D341Med (cell line): ENCODE measurements at places on chromosomes 6 and 20.

DNA sequence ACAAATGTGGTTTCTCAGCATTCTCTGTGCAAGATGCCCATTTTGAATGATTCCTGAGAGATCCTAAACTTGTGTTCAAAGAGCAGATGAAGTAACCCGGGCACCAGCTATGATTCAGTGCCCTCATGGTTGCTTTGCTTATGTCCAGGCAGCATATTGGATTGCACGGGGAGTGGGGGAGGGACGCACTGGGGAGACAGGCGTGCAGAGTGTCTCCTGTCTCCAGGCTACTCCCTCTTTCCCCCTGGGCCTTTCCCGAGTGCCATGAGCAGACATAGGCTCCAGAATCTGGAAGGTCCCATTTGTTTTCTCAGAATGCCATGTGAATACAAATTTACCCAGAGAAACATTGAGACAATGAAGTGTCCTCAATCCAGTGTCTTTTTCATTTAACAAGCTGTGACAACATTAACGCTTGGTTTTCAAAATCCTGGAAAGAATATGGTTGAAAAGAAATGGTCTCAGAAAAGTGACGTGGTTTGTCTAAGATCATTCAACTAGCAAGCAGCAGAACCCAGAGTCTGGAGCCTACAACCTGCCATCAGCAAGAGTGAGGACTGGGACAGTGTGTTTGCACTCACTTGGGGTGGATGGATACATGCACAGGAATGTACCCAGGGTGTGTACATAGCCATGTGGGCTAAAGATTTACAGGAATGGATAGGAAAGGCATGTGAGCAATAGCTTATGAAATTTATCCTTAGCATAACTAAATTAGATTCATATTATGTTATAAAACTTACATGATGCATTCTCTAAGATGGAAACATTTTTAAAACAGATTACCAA lies 4.2 kb downstream of the SYNDIG1 start:
- DNase-seq, result no peak

DNA sequence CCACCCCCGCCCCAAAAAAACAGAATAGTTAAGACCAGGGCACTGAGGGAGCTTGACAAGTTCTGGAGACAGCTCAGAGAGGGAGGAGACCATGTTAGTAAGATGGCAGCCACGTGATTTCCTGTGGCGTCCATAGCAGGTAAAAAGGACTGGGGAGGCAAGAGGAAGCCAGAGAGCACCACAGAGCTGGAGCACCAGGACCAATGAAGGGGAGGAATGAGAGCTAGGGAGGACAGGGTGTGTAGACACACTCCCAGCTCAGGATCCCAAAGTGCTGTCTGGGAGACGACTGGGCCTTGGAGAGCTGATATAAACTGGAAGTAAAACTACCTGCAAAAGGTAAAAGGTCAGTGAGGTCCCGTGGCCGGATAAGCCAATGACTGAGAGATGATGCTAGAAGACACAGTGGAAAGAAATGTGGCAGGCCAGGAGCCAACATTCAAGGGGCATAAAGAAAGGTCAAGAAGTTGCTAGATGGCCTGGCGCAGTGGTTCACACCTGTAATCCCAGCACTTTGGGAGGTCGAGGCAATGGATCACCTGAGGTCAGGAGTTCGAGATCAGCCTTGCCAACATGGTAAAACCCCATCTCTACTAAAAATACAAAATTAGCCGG lies 39.0 kb downstream of the SLC23A2 start:
- DNase-seq, result no peak

- no peak for DNase-seq
Measured at GRCh38 chr6:157518397-157519250, 137.6 kb downstream of the ZDHHC14 start.

GRCh38 chr6:138104618-138105213 lies 2.5 kb downstream of the PERP start:
- no peak for DNase-seq
